SK-MEL-5 (cell line): ENCODE measurements at places on chromosomes 1 and 21.

- no peak for DNase-seq
These were observed 47.9 kb downstream of the CAPN9 start for GRCh38 chr1:230794871-230795605.

DNA sequence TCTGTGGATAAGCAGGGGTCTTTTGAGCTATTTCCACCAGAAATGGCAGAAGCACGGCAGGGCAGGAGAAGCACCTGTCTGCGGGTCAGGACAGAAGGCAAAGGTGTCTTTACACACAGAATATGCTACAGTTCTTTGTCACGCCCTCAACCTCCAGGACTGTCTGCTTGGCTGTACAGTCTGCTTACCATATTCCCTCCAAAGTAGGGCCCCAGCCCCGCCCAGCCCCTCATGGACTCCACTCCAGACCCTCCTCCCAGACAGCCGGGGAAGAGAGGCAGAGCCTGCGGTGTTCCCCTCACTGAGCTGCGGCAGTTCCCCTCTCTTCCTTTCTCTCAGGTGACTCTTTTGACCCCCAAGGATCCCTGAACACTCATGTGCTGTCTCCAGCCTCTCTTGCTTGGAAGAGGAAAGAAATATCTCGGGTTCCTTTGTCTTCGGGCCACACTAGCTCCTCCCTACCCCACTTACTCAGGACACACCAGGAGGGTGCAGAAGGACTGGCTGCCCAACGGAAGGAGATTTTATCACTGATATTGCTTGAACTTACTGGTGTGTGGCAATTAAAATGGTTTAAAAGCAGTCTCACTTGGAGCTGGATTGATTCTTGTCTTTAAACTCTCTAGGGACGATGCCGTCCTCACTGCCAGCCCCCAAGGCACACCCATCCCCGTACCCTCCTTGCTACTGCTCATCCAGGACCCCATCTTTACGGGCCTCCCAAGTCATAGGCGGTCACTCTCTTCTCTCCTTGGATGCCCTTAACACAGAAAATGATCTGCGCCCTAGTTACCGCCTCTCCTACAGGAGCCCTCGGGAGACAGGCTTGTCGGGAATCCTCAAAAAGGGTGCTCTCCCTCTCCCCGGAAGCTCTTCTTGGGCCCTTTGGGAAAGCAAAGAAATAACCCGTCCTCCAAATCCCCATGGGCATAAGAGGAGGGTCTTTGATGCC is 169.7 kb downstream of the TOMM20 start:
- DNase-seq, result no peak

GRCh38 chr1:55981010-55981650 is 598.2 kb downstream of the PLPP3 start:
- DNase-seq, result no peak

DNA sequence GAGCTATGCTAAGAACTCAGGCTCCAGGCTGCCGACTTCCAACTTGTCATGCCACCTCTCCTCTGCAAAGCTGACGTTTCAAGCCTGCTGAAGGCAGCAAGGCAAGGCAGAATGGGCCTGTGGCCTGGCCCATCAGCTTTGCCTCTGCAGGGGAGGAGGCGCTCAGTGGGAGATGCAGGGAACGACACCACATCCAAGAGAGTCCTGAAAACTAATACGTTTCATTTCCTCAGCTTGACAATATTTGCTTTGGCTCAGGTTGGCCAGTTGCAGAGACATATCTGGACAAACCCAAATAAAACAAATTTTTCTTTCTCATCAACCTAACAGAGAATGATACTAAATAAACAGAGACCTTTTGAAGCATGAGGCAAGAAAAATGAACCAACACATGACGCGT is 35.3 kb downstream of the BEND5 start:
- DNase-seq, result no peak

- no peak for DNase-seq
These were observed 93.0 kb downstream of the VWA5B1 start for GRCh38 chr1:20383631-20384030.
